ENCODE measurements at places on chromosomes 6 and 20.

GRCh38 chr20:62952373-62952967 lies at the start of gene SLC17A9:
Gene SLC17A9 (plus strand): TSS chr20:62952709. CDS start chr20:62952831, 122 bp downstream.
- DNase-seq: no peak

GRCh38 chr6:31734821-31735406 lies 1.4 kb downstream of the CLIC1 start:
- peak; percentile 78 for DNase-seq

- peak; percentile 92 for DNase-seq
Observed at GRCh38 chr6:32969685-32970412, 1.5 kb downstream of the BRD2 start.

GRCh38 chr6:154164397-154164796 lies 125.4 kb downstream of the OPRM1 start:
- no peak for DNase-seq

DNA sequence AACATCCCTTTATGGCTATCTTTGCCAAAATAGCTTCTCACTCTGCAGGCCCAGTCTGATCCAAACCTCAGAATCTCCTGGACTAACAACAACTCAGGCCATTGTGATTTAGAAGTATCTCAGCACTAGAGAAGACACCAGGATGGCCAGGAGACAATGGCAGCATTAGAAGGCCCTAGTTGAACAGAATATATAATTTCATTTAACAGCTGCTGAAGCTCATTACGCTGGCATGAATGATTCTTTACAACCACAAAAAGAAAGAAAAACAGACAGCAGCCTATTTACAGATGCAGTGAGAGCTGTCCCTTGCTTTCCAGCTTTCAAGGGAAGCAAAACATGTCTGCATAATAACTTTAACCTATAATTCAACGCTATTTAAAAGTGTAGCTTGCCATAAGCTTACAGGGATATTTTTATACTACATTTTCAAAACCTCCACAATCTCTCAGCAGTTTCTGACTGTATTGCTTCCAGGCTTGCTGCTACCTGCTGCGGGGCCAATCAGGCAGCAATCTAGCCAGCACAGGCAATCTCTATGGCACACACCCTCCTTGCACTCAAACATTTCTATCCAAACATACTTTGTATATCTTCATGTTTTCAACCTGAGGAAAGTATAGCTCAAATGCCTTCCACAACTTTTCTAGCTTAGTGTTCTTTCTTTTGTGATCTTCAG lies 107.3 kb downstream of the OGFRL1 start:
- DNase-seq: no peak

DNA sequence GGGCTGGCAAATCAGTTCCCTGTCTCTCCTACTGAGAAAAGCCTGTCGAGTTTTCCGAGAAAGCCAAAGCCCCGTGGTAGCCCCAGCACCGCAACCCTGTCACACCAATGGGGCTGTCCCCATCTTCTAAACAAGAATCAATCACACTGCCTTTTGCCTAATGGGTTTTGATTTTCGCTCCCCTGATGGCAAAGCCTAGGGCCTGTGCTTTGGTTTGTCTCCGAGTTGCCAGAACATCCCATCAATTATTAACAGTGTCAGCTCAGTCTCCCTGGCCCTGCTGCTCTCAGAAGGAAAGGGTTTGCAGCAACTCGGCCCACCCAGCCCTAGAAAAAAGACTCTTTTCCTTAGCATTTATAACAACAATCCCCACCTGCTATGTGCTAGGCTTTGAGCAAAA lies 4.2 kb downstream of the KCNB1 start:
- no peak for DNase-seq

- no peak for DNase-seq
Observed at GRCh38 chr6:138891255-138891986, 95.5 kb downstream of the ECT2L start.

- DNase-seq: no peak
Observed at GRCh38 chr20:54346276-54346675, 129.1 kb upstream of the DOK5 start.

- DNase-seq: no peak
Observed at GRCh38 chr20:62285722-62286121, 17.1 kb upstream of the ADRM1 start.

DNA sequence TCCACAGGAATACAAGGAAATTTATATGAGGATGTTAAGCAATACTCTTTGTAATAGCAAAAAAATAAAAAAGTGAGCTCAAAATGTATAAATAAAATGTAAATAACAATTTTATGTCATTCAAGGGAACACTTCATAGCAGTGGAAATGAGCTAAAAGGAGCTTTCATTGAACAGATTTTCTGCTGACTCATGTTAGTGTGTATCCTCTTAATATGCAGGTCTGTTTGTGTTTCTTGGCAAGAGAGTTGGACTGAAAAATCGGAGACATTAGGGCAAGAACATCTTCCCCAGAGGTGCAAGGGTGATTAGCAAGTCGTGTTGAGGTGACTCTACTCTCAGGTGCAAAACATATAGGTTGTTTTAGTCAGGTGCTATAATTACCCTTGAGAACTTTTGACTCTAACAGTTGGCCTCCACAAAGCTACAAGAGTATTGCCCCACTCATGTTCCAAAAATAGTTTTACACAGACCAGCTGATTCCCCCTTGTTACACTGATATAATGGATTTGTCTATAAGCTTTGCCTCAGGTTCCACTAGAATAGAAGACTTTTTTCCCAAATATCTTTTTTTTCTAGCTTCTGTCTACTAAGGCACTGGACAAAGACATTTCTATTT lies 702.9 kb downstream of the TENT5A start:
- no peak for DNase-seq

DNA sequence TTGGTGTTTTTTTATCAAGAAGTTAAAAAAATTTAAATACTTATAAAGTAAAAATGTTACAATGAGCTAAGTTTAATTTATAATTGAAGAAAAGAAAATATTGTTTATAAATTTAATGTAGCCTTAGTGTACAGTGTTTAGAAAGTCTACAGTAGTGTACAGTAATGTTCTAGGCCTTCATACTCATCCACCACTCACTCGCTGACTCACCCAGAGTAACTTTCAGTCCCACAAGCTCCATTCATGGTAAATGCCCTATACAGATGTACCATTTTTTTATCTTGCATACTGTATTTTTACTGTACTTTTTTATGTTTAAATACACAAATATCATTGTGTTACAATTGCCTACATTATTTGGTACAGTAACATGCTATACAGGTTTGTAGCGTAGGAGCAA lies 26.0 kb downstream of the HTR1E start:
- peak; percentile 1 for DNase-seq

GRCh38 chr6:6537488-6538260 lies 50.8 kb upstream of the LY86 start:
- no peak for DNase-seq

GRCh38 chr20:19269737-19270340 lies 57.4 kb downstream of the SLC24A3 start:
- DNase-seq: peak; percentile 61

- peak; percentile 95 for DNase-seq
Observed at GRCh38 chr6:16338577-16339264, 100.3 kb downstream of the GMPR start.

- DNase-seq: no peak
Observed at GRCh38 chr6:21111093-21111725, 482.3 kb upstream of the SOX4 start.

- no peak for DNase-seq
Observed at GRCh38 chr6:17700421-17701416, 6.0 kb downstream of the NUP153 start.

DNA sequence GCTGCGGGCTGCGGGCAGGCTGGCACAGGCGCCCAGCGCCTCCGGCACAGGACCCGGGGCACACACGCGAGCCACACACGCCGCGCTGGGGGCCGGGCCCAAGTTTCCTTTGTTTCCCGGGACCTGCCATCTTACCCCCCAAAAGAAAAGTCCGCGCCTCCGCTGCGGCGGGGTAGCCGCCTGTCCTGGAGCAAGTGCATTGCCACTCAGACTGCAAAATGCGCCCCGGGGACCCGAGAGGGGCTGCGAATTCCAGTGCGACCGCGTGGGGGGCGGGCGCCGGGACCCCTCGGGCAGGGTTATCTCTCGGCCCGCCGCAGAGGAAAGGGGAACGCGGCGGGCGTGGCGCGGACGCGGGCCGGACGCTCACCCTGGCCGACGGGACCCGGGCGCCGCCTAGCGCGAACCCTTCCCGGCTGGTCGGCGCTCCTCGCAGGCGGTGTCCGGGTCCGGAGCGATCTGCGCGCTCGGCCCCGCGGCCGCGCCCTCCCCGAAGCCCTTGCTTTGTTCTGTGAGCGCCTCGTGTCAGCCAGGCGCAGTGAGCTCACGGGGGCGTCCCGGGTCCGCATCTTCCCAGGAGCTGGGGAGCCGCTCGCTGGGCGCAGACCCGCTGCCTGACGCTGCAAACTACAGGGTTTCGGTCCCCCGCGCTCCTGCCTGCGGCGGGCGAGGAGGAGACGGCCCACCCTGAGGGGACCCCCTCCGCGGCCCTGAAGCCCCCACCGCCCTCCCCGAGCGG lies 639 bp upstream of the CD24 start:
- no peak for DNase-seq

- no peak for DNase-seq
Observed at GRCh38 chr6:143689852-143690251, 12.1 kb downstream of the PHACTR2 start.

DNA sequence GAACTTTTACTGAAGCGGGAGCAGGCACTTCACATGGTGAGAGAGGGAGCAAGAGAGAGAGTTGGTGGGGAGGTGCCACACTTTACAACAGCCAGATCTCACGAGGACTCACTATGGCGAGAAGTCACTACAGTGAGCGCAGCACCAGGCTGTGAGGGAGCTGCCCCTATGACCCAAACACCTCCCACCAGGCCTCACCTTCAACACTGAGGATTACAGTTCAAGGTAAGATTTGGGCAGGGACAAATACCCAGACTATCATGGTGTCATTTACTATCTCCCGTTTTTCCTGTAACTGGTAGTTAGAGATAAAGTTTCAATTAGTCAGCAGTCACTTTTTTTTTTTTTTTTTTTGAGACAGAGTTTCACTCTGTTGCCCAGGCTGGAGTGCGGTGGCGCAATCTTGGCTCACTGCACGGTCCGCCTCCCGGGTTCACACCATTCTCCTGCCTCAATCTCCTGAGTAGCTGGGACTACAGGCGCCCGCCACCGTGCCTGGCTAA lies 7.8 kb downstream of the RBCK1 start:
- DNase-seq: no peak

DNA sequence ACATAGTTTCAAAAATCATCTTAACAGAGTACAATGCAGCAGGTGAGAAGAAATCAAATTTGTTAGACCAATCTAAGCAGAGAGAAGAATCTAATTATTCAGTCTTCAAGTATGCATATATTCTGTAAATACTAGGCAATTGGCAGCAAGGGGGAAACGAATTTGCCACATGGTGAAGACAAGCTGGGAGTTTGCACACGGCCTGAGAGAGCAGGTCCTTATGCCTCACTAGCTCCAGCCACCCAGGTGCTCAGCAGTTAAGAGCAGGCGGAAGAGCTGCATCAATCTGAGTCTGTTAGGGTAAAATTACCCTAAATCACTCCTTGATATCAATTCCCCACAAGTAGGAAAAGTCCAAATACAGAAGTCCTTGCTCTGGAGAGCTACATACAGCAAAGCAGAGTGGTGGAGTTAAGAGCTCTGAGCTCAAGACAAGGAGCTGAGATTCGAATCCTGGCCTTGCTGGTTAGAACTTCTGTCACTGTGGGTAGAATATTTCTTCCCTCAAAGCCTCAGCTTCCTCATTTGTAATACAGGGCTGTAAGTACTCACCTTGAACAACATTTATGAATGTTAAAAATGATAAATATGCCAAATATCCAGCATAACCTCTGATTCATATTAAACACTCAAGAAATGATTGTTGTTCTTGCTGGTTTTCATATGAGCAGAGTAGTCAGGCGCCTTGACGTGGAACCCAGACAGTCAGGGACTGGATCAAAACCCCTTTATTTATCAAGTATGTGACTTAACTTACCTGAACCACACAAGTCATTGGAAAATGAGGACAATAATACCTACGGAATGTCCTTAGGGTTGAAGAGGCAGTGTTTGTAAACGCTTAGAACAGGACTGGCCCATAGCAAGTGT lies 444.2 kb downstream of the CDH26 start:
- DNase-seq: no peak

- no peak for DNase-seq
Observed at GRCh38 chr6:14873781-14874441, 372.0 kb upstream of the JARID2 start.

DNA sequence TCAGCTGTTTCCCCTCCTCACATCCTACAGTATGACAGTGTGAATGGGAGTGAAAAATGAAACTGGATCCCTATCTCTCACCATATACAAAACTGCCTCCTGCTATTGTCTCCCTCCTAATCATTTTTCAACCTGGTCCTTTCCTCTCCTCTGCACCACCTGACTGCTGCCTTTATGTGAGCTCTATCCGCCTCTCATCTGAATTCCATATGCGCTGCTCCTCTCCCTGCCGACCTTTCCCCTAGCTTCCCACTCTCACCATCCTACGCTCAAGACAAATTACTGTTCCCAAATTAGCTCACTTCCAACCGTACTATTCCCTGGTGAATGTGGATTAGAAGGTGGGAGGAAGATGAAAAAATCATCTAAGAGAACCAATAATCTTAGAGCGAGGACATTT lies 148.4 kb upstream of the FBXL4 start:
- no peak for DNase-seq

Data from HS-5 (cell line).